GM12891 (cell line): ENCODE measurements at places on chromosomes 2 and 18.

GRCh38 chr2:17181051-17181752 is 337.0 kb downstream of the RAD51AP2 start:
- no peak for DNase-seq

GRCh38 chr2:187890690-187891089 is 336.5 kb upstream of the TFPI start:
- no peak for DNase-seq

DNA sequence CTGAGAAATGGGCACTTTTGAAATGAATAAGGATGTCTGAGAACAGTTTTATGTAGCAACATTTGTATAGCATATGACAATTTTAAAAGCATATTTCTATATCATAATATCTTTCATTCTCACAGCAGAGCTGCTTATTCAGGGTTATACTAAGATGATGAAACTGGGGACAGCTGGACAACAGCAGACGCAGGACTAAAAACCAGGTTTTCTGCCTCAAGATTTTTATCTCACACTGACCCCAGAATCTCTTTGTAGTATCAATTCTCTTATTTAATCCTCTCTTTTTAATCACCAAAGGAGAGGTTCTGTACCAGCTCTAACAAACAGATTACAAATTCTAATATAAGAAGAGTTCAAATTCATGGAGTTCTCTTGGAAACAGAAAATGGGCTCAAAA is 74.2 kb upstream of the TFCP2L1 start:
- DNase-seq: no peak

DNA sequence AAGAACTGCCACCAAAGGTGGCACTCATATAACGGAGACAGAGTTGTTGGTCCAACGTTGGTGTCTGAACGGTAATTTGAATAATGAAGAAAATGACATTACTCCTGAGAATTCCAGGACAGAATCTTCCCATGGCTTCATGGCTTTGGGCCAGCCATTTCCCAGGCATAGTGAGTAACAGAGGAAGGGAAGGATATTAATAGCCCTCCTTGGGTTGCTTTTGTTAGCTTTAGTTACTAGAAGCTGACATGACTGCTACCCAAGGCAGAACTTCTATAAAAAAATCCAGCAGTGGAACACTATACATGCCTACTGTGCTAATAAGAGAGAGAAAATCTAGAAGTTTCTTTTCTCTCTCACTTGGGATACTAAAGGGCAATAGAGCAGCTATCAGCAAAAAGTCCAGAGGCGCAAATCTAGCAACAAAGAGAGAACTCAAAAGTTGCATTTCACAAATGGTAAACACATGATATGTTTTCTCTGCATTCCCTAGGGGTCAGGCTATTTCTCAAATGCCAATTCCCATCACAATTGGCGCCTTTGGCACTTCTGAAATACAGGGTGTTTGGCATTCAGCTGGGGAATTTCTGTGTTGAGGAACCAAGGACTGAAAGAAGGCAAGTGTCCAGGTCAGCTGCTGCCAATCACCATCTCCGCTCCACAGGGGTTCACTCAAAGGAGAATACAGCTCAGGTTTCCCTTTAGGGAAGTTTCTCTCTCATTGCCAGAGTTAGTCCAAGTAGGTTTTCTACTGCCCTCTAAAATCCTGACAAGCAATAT is 160.8 kb upstream of the KYNU start:
- no peak for DNase-seq

DNA sequence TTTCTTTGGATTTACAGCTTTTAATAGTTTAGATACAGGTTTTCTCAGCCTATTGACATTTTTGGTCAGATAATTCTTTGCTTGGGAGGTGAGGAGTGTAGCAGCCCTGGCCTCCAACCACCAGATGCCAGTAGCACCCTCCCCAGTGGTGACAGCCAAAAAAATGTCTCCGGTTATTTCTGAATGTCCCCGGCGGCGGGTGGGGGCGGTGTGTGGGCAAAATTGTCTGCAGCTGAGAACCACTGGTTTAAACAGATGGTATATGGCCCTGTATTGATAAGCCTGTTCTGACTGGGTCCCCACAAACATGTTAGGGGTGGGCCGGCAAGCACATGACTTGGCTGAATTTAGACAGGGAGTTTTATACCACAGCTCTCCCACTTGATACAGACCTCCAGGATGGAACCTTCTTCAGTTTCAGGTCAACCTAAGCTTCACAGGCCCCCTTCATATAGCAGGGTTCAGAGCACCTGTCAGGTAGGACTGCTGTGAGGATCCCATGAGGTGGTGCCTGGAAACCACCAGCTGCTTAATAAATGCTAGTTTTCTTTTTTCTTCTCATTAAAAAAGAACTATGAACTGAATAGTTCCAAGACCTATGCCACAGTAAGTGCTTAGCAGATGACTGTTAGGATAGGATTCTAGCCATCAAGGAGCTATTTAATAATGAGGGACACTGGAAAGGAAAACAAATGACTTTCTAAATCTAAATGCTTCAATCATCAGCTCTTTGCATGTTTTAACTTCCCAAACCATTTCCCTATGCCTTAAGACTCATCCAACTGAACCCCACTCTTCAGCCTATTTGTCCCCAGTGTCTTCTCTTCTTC is 18.1 kb downstream of the LPIN2 start:
- DNase-seq: no peak

DNA sequence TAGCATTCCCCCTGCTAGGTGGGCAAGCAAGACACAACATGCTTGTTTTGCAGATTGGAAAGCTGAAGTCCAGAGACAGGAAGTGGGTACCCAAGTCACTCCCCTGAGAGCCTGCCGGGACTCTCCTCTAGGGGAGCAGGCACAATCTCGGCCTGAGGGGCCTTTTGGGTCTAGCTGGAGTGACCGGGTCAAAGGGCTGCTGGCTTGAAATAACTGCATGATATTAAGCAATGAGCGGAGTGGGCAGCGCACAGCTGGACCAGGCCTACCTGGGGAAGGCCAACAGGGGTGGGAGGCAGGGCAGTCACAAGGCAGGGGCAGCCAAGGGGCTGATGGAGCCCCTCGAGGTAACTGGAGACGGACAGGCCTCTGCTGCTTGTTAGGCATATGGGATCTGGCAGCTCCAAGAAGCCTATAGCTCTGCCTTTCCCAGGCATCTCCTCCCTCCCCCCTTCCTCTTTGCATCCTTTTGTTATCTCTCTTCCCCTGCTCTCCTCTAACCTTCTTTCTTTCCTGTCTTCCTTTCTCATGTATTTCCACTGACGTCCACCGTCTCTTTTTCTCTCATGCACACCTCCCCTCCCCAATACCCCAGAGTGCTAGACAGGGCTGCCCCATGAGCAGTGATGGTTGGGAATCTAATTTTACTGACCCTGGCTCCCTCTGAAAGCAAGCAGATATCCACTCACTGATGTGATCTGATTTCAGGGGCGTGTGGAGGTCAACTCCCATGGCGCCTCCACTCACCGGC is 237.5 kb downstream of the LOXHD1 start:
- no peak for DNase-seq
